ENCODE measurements at places on chromosomes 13 and 19.

- no peak overlapping the region for H3K27ac ChIP-seq
- no peak overlapping the region for H3K4me3 ChIP-seq
- no peak for DNase-seq
- peaks cover 8% of the 10 kb centered on the region for H3K4me1 ChIP-seq
- H3K27me3 ChIP-seq = peaks cover 67% of the 10 kb centered on the region
- H3K36me3 ChIP-seq = no peaks in the 10 kb centered on the region
Observed at GRCh38 chr13:27980280-27980998, 8.1 kb downstream of the URAD start.

GRCh38 chr19:32813862-32814425 is 55.6 kb downstream of the SLC7A9 start:
- DNase-seq = no peak
- H3K4me1 ChIP-seq = no peaks in the 10 kb centered on the region
- no peaks in the 10 kb centered on the region for H3K36me3 ChIP-seq
- H3K4me3 ChIP-seq = no peak overlapping the region

DNA sequence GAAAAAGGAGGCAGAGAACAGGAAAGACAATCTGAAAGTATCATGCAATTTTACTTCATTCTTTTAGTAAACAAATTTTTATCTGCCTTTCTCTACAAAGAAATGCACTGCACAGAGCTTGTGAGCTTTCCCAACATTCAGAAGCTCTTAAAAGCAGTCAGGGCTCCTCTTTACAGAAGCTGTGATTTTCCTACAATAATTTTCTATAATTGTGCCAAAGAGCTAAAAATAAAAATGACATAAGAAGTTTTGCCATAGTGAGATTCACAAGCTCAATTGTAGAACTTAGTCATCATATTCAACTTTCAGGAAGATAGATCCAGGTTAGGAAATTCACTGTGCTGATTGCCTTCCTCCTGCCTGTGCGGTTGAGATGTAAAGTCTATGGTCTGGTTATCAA is 341.4 kb downstream of the PCDH9 start:
- no peak overlapping the region for H3K4me3 ChIP-seq
- no peaks in the 10 kb centered on the region for H3K36me3 ChIP-seq
- no peak overlapping the region for H3K27ac ChIP-seq

GRCh38 chr19:41936416-41936850 is 8.2 kb upstream of the ERFL start:
- no peak for DNase-seq
- peaks cover 54% of the 10 kb centered on the region for H3K27me3 ChIP-seq
- H3K4me3 ChIP-seq = no peak overlapping the region
- H3K4me1 ChIP-seq = peaks cover 14% of the 10 kb centered on the region

GRCh38 chr13:112605531-112605990 is 17.6 kb upstream of the TUBGCP3 start:
- H3K27me3 ChIP-seq = peaks cover 8% of the 10 kb centered on the region
- no peaks in the 10 kb centered on the region for H3K36me3 ChIP-seq
- peaks cover 6% of the 10 kb centered on the region for H3K4me1 ChIP-seq
- no peak overlapping the region for H3K4me3 ChIP-seq

DNA sequence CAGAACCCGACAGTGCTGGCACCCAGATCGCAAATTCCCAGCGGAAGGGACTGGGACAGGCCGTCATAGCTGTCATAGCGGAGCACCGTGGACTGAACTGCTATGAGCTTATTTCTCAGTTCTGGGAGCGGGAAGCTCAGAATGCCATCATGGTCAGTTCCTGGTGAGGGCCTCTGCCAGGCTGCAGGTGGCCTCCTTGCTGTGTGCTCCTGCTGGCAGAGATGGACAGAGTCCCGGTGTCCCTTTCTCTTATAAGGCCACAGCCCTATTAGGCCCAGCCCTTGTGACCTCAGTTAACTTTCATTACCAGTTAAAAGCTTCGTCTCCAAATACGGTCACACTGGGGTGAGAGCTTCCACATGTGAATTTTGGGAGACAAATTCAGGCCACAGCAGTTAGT is 4.6 kb downstream of the ZNF444 start:
- DNase-seq = no peak
- no peak overlapping the region for H3K27ac ChIP-seq
- H3K4me1 ChIP-seq = peaks cover 5% of the 10 kb centered on the region
- no peaks in the 10 kb centered on the region for H3K27me3 ChIP-seq
- peaks cover 4% of the 10 kb centered on the region for H3K36me3 ChIP-seq

- H3K27me3 ChIP-seq = peaks cover 2% of the 10 kb centered on the region
- H3K4me3 ChIP-seq = no peak overlapping the region
- no peaks in the 10 kb centered on the region for H3K4me1 ChIP-seq
- no peaks in the 10 kb centered on the region for H3K36me3 ChIP-seq
Observed at GRCh38 chr13:94726425-94726824, 14.1 kb upstream of the SOX21 start.

GRCh38 chr13:107217251-107217650 is 649.3 kb upstream of the ARGLU1 start:
- no peaks in the 10 kb centered on the region for H3K4me1 ChIP-seq
- H3K27me3 ChIP-seq = no peaks in the 10 kb centered on the region
- H3K27ac ChIP-seq = no peak overlapping the region
- no peaks in the 10 kb centered on the region for H3K36me3 ChIP-seq
- no peak for DNase-seq

DNA sequence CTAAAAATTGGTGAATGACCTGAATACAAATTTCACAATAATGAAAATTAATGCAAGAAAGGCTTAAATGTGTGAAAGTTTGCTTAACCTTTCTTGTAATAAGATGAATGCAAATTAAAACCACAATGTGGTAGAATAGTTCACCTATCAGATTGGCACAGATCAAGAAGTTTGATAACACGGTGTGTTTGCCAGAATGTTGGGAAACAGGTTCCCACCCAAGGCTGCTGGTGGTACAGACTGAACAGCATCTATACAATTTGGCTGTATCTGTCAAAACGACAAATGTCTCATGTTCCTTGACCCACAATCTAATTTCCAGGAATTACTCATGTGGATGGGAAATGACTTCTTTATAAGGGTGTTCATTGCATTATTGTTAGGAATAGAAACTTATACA is 8.6 kb upstream of the IRS2 start:
- DNase-seq = no peak
- no peak overlapping the region for H3K27ac ChIP-seq
- no peaks in the 10 kb centered on the region for H3K36me3 ChIP-seq

GRCh38 chr19:15138427-15138826 is 31.2 kb downstream of the SYDE1 start:
- H3K36me3 ChIP-seq = no peaks in the 10 kb centered on the region
- H3K4me3 ChIP-seq = no peak overlapping the region
- no peaks in the 10 kb centered on the region for H3K4me1 ChIP-seq
- no peak for DNase-seq
- no peaks in the 10 kb centered on the region for H3K27me3 ChIP-seq

DNA sequence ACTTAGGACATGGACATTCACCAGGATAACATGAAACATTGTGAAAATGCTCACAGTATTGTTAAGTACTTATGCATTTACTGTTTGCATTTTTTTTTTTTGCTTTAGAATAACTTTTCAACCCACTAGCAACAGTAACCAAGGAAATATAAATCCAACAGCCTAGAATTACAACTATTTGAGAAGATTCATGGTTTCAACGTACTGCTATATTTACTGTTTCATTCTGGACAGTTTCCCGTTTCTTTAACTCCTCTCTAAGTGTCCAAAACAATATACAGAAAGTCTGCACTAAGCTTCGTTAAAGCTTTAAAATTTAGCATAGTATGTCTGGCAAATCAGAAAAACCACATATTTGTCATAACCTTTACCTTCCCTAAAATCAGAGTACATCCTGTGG is 2.7 kb downstream of the SMAD9 start:
- no peak for DNase-seq
- H3K36me3 ChIP-seq = no peaks in the 10 kb centered on the region
- no peak overlapping the region for H3K27ac ChIP-seq
- no peak overlapping the region for H3K4me3 ChIP-seq
- H3K4me1 ChIP-seq = peaks cover 5% of the 10 kb centered on the region

- no peaks in the 10 kb centered on the region for H3K36me3 ChIP-seq
- H3K27ac ChIP-seq = no peak overlapping the region
- H3K27me3 ChIP-seq = no peaks in the 10 kb centered on the region
- no peak overlapping the region for H3K4me3 ChIP-seq
- no peak for DNase-seq
Observed at GRCh38 chr13:98526182-98526512, 50.8 kb downstream of the STK24 start.

DNA sequence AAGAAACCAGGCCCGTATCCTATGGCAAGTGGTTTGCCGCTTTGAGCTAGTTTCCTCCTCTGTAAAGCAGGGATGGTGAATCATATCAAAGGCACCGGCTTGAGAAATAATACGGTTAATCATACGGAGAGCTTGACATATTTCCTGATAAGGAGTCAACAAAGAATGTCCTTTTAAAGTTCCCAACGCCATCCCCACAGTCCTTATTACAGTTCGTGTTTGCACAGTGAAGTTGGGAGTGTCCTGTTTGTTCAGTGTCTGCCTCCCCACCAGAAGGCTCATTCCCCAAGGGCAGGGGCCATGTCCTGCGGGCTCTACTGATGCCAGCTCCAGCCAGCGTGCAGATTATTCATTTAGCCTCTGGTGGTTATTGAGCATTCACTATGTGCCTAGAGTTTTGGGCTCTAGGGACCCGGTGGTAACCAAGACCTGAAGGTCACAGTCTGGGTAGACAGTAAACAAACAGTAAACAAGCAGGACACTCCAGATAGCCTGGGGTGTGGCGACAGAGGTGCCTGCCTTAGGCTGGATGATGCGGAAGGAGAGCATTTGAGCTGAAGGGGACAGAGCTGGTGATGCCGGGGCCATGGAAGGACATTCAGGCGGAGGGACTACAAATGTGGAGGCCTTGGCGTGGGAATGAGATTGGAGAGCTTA is 6.3 kb downstream of the GRAMD1A start:
- no peak overlapping the region for H3K27ac ChIP-seq
- peaks cover 38% of the 10 kb centered on the region for H3K4me1 ChIP-seq
- DNase-seq = no peak
- H3K36me3 ChIP-seq = peaks cover 45% of the 10 kb centered on the region
- no peak overlapping the region for H3K4me3 ChIP-seq
- H3K27me3 ChIP-seq = no peaks in the 10 kb centered on the region

- no peak for DNase-seq
- H3K36me3 ChIP-seq = no peaks in the 10 kb centered on the region
- no peaks in the 10 kb centered on the region for H3K27me3 ChIP-seq
- no peaks in the 10 kb centered on the region for H3K4me1 ChIP-seq
Observed at GRCh38 chr13:107977071-107977574, 238.2 kb downstream of the LIG4 start.
